ENCODE measurements at places on chromosomes 2 and 18.

GRCh38 chr2:176178038-176178756 lies 10.3 kb upstream of the HOXD1 start:
- ATAC-seq, result peak; percentile 69

DNA sequence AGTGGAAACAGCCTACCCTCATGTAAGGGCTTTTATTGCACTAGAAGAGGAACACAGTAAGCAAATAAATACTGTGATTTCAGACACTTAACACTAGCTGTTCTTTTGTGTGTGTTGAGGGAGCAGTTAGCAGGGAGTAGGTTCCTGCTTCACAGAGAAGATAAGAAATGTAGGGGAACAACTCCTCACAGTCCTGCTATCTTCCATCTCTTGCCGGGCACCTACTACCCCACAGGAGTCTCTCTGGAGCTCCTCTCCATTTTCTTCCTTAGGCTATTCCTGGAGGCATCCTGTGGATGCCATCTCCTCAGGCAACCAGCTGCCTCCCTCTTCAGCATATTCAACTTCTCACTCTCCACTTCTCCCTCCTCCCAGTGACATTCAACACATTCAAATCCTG lies 145.0 kb downstream of the SRBD1 start:
- no peak for ATAC-seq

DNA sequence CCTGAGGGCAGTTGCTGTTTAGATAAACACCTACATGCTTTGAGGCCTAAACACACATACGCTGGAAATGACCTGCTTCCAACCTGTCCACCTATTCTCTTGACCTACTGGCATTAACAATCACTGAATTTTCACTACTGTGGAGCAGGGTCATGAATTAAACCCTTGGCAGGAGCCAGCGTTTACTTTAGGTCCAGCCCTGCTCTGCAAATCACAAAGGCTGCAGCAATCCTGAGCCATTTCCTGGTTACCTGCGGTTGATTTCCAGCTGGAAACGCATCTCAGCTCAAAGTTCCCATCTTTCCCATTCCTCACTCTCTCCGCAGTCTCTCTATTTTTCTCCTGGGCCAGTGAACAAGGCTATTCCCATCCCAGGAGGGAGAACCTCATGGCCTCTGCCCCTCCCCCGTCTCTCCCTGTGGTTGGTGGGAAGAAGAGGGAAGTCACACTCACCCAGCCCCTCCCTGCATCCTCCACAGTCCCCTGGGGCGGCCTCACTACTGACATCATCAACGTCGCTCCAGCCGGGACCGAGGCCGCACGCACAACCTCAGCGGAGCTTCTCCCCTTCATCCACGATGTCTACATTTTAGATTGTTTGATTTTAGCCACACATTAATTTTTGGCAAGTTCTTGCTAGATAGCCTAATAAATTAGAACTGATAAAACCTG lies 84.5 kb upstream of the SNTG2 start:
- ATAC-seq, result no peak

DNA sequence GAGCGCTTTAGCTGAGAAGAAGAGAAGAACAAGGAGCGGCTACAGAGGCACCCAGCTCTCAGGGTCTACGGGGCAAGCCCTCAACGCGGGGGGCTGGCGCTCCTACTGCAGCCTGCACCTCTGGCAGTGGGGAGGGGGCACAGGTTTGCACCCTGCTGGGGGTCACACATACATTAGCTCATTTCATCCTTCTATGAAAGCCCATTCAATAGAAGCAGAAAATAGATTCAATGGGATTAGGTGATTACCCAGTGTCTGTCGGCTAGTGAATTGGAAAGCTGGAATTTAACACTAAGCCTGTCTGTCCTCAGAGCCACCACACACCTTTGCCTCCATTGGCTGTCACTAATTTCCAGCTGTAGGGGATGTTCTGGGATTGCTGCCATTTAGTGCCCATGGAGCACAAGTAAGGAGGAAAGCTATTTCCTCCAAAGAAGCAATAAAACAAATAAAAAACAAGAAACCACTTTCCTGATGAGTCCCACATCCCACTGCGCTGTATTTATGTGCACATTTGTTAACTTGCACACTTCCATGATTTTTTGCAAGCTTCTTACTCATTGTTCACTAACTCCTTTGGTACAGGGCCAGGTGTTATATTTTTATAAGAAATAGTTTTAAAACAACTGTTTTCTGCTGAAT lies 319.6 kb upstream of the REV1 start:
- ATAC-seq, result no peak

GRCh38 chr18:45166341-45166835 lies 448.9 kb upstream of the SLC14A2 start:
- ATAC-seq, result peak; percentile 70

- no peak for ATAC-seq
These were observed 58.2 kb upstream of the FZD7 start for GRCh38 chr2:201975434-201975833.

- ATAC-seq, result no peak
These were observed 6.9 kb upstream of the ANXA4 start for GRCh38 chr2:69734854-69735544.

DNA sequence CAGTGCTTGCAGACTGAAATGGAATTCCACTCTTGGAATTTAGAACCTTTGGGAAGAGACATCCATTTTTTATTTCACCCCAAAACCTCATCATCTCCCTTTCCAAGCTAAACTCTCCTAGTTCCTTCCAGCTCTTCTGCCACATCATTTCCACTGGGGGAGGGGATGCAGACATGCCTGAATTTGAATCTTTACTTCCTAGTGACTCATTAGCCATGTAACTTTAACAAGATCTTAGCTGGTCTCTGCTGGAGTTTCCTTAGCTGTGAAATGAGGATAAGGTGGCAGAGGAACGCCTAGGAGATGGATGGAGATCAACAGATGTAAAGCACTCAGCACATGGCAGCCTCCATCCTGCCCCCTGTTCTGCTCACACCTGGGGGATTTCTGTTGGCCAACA lies 266.8 kb downstream of the EN1 start:
- no peak for ATAC-seq

DNA sequence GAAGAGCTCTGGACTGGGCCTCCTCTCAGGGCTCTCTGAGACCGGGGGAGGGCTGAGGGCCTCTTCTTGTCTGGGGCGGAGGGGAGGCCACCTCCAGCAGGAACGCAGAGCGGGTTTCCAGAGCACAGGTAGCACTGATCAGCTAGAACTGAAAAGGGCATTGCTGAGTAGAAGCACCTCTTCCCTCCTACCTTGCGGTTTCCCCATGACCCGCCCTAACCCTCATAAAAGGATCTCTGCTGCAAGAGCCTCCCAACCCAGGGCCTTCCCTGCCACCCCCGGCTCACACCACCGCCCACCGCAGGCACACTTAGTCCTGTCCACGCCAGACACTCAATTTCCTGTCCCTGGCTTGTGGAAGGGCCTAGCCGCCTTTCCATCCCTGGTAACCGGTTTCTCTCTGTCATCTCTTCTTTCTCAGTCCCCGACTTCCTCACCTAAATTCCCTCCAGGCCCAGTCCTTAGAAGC lies 966 bp downstream of the ADCY3 start:
- ATAC-seq, result peak; percentile 24

- no peak for ATAC-seq
These were observed 3.5 kb downstream of the DCDC2C start for GRCh38 chr2:3706892-3707291.

GRCh38 chr2:188142636-188143295 lies 148.9 kb upstream of the GULP1 start:
- ATAC-seq, result no peak

DNA sequence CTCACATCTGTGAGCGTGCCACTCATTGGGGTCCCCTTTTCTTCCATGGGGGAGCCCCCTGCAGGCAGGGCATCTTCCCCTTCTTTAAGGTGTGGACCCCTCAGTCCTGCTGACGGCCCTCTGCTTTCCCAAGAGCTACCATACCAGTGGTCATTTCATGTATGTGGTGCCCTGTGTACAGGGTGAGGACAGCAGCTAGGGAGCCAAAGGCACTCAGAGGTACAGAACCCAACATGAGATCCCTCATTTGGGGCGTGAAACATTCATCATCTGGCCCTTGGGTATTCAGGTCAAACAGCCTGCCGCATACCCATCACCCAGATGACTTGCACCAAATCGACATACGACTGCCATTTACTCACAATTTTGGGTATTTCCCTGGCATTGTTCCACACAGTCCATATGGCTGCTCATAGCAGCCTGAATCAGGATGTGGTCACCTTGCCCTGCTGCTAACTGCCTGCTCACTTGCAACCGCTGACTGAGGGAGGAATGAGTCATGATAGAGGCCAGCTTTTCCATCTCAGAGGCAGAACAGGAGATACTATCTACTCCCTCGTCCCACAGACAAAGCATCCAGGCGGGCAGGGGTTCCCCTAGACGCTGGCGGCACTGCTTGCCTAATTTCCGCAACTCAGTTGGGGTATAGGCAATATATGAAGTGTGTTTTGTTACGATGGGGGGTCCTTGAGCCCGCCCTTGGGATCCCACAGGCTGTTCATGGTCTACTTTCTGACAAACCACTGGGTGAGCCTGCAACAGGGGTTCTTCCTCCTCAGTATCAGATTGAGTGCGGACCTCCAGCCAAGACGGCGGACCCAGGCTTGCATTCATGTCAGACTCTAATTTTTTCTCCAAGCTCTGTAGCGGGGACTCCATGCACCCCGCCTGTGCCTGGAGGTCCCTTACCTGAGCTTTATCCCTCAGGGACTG lies 228.6 kb downstream of the SATB2 start:
- ATAC-seq, result no peak

DNA sequence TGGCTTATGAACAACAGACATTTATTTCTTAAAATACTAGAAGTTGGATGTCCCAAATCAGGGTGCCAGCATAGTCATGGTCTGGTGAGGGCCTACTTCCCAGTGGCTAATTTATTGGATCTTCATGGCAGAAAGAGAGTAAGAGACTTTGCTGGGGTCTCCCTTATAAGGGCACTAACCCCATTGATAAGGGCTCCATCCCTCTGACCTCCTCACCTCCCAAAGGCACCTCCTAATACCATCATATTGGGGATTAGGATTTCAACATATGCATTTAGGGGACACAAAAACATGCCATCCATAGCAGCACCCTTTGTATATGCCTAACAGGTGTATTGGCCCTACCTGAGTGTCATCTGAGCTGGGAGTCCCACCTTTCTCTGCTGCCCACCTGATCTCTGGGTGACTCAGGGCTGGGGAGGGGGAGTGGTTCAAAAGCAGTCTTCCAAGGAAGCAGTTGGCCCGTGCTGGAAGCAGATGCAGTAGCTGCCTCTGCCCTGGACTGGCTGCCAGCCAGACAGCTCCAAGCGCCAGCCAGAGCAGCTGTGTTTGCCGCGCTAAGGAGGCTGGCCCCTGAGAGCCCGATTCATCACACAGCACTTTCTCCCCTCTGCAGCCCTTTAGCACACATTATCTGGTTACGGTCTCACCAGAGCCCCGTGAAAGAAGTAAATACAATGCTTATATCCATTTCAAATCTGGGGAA lies 84.6 kb downstream of the SMAD7 start:
- ATAC-seq, result peak; percentile 12

DNA sequence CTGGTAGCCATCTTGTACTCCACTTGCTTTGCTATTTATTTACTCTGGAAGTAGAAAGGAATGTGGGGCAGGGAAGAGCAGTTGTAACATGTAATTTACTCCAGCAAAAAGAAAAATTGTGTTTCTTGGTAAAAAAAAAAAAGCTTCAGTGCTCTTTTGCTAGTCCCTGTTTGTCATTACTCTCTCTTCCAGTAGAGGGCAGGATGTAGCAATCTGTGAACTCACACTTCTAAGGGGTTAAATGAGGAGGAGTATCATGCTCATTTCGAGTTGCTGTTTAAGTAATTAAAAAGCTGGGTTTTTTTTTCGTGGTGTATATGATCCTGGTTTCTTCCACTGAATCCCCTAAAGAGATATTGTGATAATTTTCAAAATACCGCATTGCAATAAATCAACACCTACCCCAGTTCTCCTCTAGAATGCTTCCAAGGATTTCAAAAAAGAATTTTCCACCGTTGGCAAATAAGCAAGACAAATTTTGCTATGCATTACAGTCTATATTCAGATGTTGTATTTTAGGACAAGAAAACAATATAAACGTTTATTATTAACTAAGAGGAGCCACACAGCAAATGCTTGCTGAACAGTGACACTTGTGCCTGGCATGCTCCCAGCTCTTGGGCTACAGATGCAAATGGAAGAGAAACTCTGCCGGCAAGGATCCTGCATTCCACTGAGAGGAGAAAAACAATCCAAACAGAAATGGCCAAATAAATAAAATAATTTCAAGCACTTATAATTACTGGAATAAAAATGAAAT lies 261.6 kb downstream of the ASXL3 start:
- ATAC-seq, result no peak
